ENCODE measurements at places on chromosomes 1 and 21.

DNA sequence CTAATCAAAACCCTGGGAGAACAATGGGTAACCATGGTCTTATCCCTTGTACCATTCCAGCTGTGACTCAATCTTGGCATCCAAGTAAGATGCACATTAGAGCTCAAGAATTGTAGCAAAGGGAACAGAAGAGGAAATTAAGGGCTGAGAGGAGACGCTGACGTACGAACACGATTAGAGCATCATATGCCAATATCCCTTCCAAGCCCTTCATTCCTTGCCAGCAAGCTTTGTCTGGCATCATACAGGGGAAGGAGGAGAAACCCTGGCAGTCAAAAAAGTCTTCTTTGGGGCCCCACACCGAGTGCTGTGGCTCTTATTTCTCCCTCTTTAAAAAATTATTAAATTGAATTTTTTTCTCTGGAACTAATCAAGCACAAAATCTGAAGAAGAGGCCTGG, 120.9 kb downstream of the ASTN1 start:
- DNase-seq: no peak
- H3K36me3 ChIP-seq: no peaks in the 10 kb centered on the region
- peaks cover 5% of the 10 kb centered on the region for H3K4me1 ChIP-seq
- H3K4me3 ChIP-seq: no peak overlapping the region

- H3K4me1 ChIP-seq: peaks cover 12% of the 10 kb centered on the region
- H3K27ac ChIP-seq: no peak overlapping the region
- peaks cover 23% of the 10 kb centered on the region for H3K27me3 ChIP-seq
These were observed 107.0 kb downstream of the NAV1 start for GRCh38 chr1:201645956-201646355.

GRCh38 chr1:47031059-47031458, 7.6 kb downstream of the CYP4X1 start:
- H3K27me3 ChIP-seq: no peaks in the 10 kb centered on the region
- peak overlapping the region; percentile 48 for H3K27ac ChIP-seq

GRCh38 chr1:239315631-239316217, 70.6 kb upstream of the CHRM3 start:
- H3K27me3 ChIP-seq: no peaks in the 10 kb centered on the region
- H3K4me1 ChIP-seq: no peaks in the 10 kb centered on the region
- DNase-seq: no peak
- H3K36me3 ChIP-seq: no peaks in the 10 kb centered on the region
- no peak overlapping the region for H3K27ac ChIP-seq

GRCh38 chr1:77659879-77660593, 22.4 kb downstream of the ZZZ3 start:
- no peak overlapping the region for H3K27ac ChIP-seq
- H3K27me3 ChIP-seq: no peaks in the 10 kb centered on the region
- DNase-seq: no peak
- no peak overlapping the region for H3K4me3 ChIP-seq
- H3K4me1 ChIP-seq: no peaks in the 10 kb centered on the region

DNA sequence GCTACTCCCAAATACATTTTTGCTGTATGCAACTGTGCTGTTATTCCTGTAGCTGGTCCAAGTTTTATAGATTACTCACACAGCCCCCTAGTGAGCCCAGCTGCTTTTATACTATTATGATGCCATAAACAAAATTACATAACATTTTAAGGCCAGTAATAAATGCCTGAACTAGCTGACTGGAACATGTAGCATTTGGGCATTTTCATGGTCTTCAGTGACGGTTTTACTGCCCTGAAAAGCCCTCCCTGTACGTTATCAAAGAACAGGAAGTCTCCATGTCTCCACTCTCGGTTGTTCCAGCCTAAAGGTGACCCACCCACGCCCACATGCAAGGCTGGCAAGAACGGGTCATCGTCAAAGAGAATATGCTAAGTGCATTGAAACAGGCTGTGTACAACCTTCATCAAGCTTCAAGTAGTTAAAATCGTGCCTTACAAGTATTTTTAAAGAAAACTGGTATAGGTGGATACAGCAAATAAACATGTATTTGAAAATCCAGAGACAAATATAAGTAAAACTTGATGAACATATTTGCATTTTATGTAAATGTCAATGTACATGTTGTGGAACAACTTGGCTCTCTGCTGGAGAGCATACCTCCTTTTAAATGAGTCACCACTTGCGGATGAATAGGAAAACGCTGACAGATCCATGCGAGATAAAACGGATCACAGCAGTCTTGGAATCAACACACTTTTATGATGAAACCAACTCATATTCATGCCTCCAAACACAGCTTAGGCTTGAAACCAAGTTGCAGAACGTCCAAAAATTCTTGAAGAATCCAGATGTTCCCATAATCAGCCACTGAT, 520.5 kb downstream of the SMYD3 start:
- peak overlapping the region; percentile 44 for H3K4me3 ChIP-seq
- no peaks in the 10 kb centered on the region for H3K27me3 ChIP-seq
- DNase-seq: no peak
- H3K4me1 ChIP-seq: peaks cover 14% of the 10 kb centered on the region

- H3K4me1 ChIP-seq: no peaks in the 10 kb centered on the region
- no peaks in the 10 kb centered on the region for H3K27me3 ChIP-seq
- no peak overlapping the region for H3K27ac ChIP-seq
- DNase-seq: no peak
These were observed 17.5 kb upstream of the YTHDF2 start for GRCh38 chr1:28719332-28719619.

DNA sequence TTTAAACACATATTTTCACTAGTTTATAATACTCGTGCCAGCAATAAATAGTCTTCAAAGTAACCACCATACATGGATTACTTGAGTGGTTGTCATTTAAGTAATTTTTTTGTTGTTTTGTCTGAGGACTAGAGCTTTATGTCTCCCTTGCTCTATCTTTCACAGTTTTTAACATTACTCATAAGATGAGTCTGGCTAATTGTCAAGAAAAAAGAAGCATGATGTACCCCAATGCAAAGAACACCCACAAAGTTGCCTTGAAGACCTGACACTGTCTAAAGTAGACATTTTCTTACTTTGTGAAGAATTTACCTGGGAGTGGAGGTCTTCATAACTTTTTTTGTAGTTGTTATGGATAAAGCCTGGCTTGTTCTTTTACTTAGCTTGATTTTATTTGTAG, 210.4 kb upstream of the BRINP3 start:
- H3K27me3 ChIP-seq: no peaks in the 10 kb centered on the region
- DNase-seq: no peak
- H3K4me1 ChIP-seq: no peaks in the 10 kb centered on the region

Data from keratinocyte (primary cell).